A549 (cell line): ENCODE measurements at places on chromosomes 7 and 10.

DNA sequence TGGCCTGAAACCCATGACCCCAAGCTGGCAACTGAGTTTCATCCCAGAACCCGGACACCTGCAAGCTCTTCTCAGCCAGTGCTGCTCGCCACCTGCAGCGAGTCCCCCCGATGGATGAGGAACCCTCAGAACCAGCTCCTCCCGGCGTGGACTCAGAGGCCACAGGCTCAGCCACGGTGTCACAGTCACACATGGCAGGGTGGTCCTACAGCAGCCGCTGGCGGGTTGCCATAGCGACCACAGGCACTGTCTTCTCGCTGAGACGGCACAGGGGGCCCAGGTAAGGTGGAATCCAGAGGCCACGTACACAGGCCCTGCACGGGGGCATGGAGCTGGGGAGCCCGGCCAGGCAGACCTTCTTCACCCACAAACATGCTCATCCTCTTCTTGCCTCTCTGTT, 53.4 kb downstream of the DPYSL4 start:
- no peak for DNase-seq

DNA sequence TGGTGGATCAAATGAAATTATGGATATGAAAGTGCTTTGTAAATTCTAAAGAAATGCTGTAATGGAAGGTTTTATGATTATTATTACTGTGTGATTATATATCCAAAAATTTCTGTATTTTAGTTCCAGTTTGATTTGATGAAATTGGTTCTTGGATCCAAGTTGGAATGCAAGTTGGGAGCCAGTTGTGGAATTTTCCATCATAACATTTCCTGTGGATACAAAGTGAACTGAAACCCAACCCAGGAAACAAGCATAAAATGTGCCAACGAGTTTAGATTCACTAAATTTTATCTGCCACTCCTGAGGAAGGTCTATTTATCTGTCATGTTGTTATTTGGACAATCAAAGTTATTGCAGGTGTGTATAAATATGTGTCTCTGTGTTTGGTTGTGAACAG, 131.4 kb upstream of the MDFIC start:
- no peak for DNase-seq

GRCh38 chr10:24701447-24701846, 22.2 kb downstream of the ARHGAP21 start:
- DNase-seq: no peak

- no peak for DNase-seq
These were observed 58.0 kb upstream of the CELF2 start for GRCh38 chr10:10959666-10960065.

- DNase-seq: no peak
These were observed 82.9 kb upstream of the PDLIM1 start for GRCh38 chr10:95373660-95374059.

- no peak for DNase-seq
These were observed 56.4 kb downstream of the HIPK2 start for GRCh38 chr7:139721417-139721816.

- no peak for DNase-seq
These were observed 437.0 kb downstream of the SUGCT start for GRCh38 chr7:40571796-40572195.

- no peak for DNase-seq
These were observed 1.7 kb upstream of the WDR86 start for GRCh38 chr7:151411551-151411950.

- no peak for DNase-seq
These were observed 61.5 kb downstream of the TNS3 start for GRCh38 chr7:47520406-47520805.

DNA sequence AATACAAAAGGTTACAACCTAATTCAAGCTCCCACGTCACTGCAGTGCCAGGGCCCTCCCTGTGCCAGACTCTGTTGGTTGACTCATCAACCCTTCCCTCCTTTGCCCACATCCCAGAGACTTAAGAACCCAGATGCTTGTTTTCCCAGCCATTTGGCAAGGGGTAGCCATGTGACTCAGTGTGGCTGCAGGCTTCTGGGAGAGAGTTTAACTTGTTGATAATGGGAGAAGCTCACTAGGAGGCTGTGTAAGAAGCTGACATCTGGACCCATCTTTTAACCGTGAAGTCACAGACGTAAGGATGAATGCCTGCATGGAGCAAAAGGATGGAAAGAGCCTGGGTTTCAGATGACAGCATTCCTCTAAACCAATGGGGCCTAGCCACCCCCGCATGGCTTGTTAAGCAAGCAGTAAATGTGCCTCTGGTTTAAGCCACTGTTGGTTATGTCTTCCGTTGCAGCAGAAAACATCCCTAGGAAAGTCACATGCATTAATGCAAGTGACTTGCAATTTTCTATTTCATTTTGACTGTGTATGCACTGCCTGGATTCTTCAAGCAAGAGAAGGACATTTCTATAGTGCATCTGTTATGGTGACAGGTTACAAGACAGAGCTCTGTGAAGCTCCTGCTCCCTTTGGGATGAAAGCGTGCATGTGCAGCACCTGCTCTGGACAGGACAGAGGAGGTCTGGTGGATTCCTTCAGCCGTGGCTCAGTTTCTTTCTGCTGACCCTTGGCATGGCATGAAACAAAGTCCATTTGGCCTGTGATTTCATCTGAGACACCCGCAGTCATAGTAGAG, 57.5 kb upstream of the CREB5 start:
- DNase-seq: peak; percentile 85

- DNase-seq: no peak
These were observed 244.5 kb upstream of the PTER start for GRCh38 chr10:16192337-16192736.

DNA sequence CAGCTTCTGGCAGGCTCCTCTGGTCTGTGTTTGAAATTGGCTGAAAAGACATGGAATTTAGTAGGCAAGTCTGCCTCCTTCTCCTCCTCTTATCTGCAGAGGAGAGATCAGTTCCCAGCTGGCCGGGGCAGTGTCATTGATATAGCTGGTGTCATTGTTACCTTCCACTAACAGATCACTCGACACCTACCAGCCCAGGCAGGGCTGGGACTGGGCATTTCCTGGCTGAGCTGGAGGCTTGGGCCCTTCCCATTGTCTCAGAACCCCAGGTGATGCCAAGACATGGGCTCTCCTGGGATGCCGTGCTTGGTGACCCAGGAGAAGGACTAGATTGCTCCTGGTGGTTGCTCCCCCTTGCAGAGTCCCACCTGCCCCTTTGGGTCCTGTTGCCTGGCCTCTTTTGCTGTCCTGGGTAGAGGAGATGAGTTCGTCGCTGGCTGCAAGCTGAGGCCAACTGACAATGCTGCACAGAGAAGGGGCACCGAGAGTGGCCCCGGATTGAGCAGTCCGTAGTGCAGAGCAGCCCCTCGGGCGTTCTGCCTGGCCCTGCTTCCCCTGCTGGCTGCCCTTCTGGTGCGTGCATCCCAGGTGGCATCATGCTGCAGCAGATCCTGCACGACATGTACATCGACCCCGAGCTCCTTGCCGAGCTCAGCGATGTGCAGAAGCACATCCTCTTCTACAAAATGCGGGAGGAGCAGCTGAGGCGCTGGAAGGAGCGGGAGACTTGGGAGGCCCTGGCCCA, at the start of gene SH2D4B:
Gene SH2D4B, plus strand, starts transcription at position 167 of the 745 bp plus-strand sequence. Its CDS starts 430 bp downstream, at position 597.
- DNase-seq: no peak

DNA sequence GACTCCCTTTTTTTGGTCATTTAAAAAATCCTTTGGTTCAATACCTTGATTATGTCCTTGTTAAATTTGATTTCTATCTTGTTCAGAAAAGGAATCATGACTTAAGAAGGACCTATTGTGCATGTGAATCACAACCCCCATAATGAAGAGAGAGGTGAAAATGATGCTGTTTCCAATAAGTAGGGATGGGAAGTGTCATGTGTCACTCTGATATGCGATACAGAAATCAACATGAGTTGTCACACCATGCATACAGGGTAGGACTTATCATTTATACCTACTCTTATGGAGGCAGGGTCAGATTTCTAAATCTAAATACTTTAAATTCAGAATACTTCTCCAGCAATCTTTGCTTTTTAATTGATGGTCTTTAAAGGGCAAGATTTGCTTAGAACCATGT, 19.4 kb upstream of the DLX6 start:
- DNase-seq: no peak

GRCh38 chr10:124478515-124478914, 16.9 kb downstream of the LHPP start:
- DNase-seq: no peak

DNA sequence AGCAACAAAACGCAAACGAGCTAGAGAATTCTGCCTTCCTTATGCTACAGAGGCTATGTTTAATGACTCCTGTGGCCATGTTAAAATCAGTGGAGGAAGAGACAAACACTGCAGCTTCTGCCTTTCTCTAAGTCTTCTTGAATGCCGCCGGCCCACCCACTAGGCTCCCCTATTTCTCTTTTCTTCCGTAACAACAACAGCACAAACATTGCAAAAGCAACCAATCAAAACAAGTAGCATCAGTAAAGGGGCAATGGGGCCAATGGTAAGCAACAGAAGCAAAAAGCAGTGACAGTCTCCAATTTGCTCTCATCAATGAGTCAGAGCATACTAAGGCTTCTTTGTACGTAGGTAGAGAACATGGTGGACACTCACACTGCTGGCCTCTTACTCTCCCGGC, 26.8 kb downstream of the DNAJC1 start:
- no peak for DNase-seq

DNA sequence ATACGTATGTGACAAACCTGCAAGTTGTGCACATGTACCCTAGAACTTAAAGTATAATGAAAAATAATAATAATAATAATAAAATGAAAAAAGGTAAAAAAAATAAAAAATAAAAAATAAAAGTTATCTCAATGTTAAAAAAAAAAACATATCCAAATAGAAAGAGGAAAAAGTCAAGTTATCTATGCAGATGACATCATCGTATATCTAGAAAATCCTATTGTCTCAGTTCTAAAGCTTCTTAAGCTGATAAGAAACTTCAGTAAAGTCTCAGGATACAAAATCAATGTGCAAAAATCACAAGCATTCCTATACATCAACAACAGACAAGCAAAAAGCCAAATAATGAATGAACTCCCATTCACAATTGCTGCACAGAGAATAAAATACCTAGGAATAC, 466.6 kb upstream of the PHF14 start:
- no peak for DNase-seq

DNA sequence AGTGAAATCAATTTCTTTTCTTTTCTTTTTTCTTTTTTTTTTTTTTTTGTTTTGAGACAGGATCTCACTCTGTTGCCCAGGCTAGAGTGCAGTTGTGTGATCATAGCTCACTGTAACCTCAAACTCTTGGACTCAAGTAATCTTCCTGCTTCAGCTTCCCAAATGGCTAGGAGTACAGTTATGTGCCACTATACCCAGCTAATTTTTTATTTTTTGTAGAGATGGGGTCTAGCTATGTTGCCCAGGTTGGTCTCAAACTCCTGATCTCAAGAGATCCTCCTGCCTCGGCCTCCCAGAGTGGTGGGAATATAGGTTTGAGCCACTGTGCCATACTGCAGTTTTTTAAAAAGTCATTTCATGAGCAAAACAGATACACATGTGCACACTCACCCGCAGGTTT, 79.8 kb downstream of the ANK3 start:
- DNase-seq: no peak

GRCh38 chr10:30847642-30848041, 184.0 kb downstream of the ZNF438 start:
- DNase-seq: no peak

- no peak for DNase-seq
These were observed 182.9 kb downstream of the PIP4K2A start for GRCh38 chr10:22531441-22531840.

GRCh38 chr7:121480058-121480457, 84.0 kb upstream of the FAM3C start:
- no peak for DNase-seq

DNA sequence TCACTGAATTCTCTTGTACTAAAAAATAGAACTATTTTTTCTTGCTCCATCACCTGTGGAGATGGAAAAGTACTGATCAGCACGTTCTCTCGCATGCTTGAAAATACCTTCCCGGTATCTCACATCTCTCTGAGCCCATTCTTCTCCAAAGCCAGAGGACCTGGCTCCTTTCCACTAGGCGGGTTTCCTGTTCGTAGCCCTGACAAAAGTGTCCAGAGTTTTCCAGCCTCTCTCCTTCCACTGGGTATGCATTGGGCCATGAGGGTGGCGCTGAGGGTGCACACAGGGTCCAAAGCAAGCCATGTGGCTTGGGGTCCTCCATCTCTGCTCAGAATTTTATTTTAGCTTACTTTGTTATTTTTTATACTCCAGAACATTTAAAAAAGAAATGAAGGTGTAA, 16.3 kb upstream of the SRGN start:
- DNase-seq: no peak

- DNase-seq: no peak
These were observed 1151.8 kb downstream of the TYW1 start for GRCh38 chr7:68148440-68148839.

DNA sequence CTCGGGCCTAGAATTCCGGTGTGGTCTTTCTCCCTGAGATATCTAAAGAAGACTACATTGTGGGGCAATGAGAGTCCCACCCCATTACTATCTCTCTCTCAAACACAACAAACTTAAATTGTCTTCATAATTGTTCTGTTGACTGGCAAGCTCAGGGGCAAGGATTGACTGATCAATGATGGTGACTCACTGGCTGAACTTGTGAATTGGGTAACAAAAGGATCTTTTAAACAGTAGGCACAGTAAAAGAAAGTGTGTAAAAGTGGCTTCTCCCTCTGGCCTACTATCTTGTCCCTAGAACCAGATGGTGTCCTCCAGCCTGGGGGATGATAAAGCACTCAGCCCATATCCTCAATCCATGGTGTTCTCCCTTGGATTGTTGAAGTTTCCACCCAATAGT, 63.1 kb upstream of the RAPGEF5 start:
- no peak for DNase-seq

- no peak for DNase-seq
These were observed 52.3 kb downstream of the PARD3 start for GRCh38 chr10:34762603-34763299.

DNA sequence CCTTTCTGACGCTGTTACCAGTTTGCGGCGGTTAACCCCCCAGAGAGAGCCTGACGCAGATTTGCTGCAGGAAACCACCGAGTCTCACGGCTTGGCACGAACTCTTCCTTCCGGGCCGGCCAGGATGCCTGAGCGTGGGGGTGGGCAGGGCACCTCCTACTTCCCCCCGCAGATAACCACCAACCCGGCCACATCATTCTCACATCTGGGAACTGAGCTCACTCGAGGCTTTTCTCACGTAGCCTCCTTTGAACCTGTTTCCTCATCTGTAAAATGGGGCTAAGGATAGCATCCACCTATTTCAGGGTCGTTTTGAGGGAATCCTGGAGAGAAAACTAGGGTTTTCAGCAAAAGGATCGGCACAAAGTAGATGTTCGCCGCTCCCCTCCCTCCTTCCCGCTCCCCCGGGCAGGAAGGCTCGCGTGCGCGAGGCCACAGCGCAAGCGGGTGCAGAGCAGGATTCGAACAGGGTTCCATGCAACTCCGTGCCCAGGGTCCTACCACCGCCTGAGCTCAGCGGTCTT, 23.6 kb downstream of the DDIT4 start:
- no peak for DNase-seq

- no peak for DNase-seq
These were observed 76.0 kb downstream of the TYW1B start for GRCh38 chr7:72751978-72752377.

GRCh38 chr10:79932841-79933379, 16.0 kb downstream of the SFTPD start:
- no peak for DNase-seq
